ENCODE measurements at places on chromosomes 6 and 20.

GRCh38 chr20:57124800-57125517 lies 141.5 kb downstream of the BMP7 start:
- DNase-seq: no peak

DNA sequence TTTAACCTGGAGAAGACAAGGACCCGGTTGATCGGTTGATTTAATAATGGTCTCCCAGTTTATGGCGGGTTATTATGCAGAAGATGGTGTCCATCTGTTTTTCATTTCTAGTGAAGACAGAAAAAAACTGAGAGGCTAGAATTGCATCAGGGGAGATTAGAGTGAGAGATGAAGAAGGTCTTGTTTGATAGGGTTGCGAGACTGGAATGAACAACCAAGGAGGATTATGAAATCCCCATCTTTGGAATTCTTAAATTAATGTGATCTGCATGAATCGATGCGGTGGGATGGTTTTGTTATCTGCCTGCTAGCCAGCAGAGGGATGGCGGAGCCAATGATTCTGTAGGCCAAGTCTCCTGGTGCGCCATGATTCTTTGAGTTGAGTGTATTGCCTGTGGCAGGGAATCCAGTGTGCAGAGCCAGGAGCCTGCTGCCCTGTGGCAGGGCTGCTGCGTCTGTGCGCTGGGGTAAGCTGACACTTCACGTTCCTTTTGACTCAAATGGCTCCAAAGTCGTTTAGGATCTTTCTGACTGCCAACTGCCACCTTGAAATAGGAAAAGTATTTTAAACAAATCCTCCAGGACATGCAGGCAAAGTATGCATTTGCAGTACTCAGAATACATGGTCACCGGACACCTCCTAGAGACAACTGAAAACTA lies 200.1 kb downstream of the CLIC5 start:
- no peak for DNase-seq

DNA sequence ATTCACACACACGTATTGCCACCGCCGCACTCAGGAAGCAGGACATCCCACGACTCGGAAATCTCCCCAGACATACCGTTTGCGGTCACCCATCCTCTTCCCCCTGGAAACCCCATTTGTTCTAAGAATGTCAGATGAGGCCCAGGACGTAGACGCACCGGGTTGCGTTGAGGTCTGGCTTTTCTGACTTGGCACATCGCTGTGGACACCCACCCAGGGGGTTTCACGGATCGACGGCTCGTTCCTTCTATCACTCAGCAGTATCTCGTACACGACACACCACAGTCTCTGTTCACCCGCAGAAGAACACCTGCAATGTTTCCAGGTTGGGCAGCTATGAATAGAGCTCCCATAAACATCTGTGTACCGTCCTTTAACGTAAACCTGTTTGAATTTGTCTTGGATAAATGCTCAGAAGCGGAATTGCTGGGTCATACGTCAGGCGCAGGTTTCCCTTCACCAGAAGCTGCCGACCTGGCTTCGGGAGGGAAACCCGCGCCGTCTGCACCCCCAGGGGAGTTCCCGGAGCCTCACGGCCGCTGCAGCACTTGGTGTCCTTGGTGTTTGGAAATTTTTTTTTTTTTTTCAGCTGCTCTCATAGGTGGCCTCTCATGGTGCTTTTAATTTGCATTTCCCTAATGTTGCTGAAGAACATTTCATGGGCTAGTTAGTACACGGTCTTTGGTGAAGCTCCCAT lies 9.3 kb upstream of the EEF1A2 start:
- DNase-seq: no peak

- DNase-seq: no peak
These were observed 535.1 kb downstream of the UTRN start for GRCh38 chr6:144820270-144820669.

GRCh38 chr6:73942592-73943186 lies 246.7 kb downstream of the CD109 start:
- DNase-seq: no peak

DNA sequence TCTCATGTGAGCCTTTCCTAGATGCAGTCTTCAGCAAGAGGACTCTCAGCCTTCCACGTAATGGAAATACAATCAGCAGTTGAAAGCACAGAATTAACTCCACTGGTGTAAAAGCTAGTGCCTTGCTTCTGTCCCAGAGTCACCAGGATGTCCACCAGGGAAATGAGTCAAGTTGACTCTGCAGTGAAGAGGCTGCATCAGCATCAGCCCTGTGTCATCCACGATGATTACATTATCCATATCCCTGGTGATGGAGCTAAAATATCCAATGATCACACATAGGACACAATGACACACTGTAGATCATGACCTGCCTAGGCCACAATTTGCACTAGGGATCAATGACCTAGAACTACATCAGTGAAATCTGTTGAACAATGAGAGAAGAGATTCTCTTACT lies 262.4 kb downstream of the ERMARD start:
- DNase-seq: no peak

Measured in NCI-H2029 (cell line).